ENCODE measurements at places on chromosomes 5 and 9.

DNA sequence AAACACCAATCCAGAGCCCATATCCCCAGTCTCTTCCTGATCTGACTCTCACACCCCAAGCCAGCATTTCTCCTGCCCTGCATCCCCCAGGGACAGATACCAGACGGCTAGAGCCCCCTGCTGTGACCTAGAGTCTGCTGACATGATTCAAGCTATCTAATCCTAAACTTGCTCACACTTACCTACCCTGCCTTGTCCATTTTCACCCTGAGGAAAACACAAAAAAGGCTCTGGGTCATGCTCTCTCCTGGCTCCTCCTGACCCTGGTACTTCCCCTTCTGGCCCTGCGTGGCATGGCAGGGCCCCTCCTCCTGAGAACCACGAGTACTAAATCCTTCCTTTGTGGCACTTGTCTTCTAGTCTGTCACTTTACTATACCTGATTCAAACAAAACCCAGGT lies 2.8 kb upstream of the ARRDC1 start:
- DNase-seq = no peak
- peaks cover 13% of the 10 kb centered on the region for H3K4me1 ChIP-seq
- H3K27ac ChIP-seq = peak overlapping the region; percentile 16
- no peaks in the 10 kb centered on the region for H3K27me3 ChIP-seq
- no peak overlapping the region for H3K4me3 ChIP-seq

DNA sequence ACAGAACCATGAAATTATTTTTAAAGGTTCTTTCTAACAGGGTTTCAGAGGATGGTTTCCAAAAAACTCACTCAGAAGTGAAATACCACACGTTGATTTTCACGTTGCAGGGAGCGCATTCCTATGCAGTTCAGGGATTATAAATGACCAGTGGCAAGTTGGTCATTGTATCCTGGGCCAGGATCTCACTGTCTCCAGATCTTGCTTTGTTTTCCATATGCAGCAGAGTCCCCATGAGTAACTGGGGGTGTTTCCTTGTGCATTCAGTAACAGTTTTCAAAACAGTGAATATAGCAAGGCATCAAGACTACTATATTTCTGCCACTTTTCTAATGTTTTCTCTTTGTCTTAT lies 1064.9 kb upstream of the DMAC1 start:
- peaks cover 6% of the 10 kb centered on the region for H3K27me3 ChIP-seq
- no peak overlapping the region for H3K4me3 ChIP-seq
- no peak overlapping the region for H3K27ac ChIP-seq
- H3K4me1 ChIP-seq = no peaks in the 10 kb centered on the region
- no peaks in the 10 kb centered on the region for H3K36me3 ChIP-seq

GRCh38 chr9:75873712-75874111 lies 16.8 kb upstream of the PCSK5 start:
- H3K36me3 ChIP-seq = no peaks in the 10 kb centered on the region
- H3K27ac ChIP-seq = no peak overlapping the region

DNA sequence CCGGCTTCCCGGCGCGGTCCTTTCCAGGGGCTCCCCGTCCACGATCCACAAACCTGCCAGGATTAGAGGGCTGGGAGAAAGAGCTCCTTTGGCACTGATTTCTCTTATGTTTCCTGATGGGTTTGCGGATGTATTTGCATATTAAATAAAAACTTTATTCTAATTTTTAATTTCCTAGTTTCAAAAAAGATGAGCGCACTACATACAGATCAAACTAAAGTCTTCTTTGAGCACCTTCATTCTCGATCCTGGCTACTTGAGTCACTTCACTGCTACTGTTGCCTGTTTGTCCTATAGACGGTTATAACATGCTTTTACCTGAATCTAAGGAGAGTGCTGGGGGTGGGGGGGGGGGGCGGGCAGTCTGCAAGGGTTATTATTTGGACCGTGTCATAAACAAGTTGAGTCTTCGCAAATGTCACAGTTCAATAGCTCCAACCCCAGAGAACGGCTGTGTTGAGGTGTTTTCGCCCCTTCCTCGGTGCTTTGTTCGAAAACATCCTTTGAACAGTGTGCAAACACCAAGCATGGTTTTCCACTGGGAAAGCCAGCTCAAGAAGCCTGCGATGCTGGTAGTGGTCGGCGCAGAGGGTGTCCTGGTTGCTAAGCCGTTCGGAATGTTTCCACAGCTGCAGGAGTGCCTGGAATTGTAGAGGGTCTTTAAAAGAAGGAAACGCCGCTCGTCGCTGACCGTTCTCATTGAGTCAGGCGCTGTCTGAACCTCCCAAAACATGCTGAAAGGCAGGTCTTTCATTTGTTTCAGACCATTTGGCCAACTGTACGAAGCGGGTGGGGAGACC lies 1.1 kb upstream of the STK10 start:
- no peak overlapping the region for H3K27ac ChIP-seq
- H3K4me3 ChIP-seq = peak overlapping the region; percentile 100
- H3K27me3 ChIP-seq = no peaks in the 10 kb centered on the region
- DNase-seq = no peak

DNA sequence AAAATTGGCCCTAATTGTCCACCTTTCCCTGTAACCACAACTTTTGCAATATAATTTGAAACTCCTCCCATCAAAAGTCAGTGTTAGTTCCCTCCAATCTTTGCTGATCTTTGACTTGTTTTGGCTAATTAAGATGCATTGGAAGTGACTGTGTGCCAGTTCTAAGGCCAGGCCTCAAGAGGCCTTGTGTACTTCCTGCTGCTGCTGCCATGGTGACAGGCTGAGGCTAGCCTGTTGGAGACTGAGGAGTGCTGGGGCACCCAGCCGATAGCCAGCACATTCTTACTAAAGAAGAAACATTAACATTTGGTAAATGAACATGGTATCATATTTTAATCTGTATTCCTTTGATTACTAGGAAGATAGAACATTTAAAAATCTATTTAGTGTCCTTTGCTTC lies 86.5 kb downstream of the SREK1 start:
- H3K36me3 ChIP-seq = no peaks in the 10 kb centered on the region
- H3K27me3 ChIP-seq = no peaks in the 10 kb centered on the region
- no peak overlapping the region for H3K4me3 ChIP-seq
- no peaks in the 10 kb centered on the region for H3K4me1 ChIP-seq
- DNase-seq = no peak

GRCh38 chr9:32928145-32928763 lies 73.2 kb downstream of the APTX start:
- no peaks in the 10 kb centered on the region for H3K4me1 ChIP-seq
- peaks cover 4% of the 10 kb centered on the region for H3K36me3 ChIP-seq
- H3K27ac ChIP-seq = no peak overlapping the region
- H3K27me3 ChIP-seq = peaks cover 6% of the 10 kb centered on the region

DNA sequence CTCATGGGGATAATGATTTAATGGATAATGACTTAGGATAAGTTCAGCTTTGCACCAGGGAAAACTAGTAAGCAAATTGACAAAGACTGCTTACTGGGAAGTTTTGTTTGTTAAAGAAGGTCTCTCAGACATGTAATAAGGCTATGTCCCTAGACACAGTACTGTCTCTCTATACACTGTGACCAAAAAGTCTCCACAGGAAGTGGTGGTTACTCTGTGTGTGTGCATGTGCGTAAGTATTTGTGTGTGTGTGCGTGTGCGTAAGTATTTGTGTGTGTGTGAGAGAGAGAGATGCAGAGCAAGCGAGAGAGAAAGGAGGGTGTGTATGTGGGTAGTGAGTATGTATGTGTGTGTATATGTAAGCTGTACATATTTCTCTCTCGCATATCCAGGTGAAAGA lies 229.6 kb downstream of the GLIS3 start:
- H3K4me1 ChIP-seq = peaks cover 3% of the 10 kb centered on the region
- H3K27ac ChIP-seq = no peak overlapping the region
- no peaks in the 10 kb centered on the region for H3K36me3 ChIP-seq
- H3K4me3 ChIP-seq = no peak overlapping the region
- peaks cover 37% of the 10 kb centered on the region for H3K27me3 ChIP-seq

DNA sequence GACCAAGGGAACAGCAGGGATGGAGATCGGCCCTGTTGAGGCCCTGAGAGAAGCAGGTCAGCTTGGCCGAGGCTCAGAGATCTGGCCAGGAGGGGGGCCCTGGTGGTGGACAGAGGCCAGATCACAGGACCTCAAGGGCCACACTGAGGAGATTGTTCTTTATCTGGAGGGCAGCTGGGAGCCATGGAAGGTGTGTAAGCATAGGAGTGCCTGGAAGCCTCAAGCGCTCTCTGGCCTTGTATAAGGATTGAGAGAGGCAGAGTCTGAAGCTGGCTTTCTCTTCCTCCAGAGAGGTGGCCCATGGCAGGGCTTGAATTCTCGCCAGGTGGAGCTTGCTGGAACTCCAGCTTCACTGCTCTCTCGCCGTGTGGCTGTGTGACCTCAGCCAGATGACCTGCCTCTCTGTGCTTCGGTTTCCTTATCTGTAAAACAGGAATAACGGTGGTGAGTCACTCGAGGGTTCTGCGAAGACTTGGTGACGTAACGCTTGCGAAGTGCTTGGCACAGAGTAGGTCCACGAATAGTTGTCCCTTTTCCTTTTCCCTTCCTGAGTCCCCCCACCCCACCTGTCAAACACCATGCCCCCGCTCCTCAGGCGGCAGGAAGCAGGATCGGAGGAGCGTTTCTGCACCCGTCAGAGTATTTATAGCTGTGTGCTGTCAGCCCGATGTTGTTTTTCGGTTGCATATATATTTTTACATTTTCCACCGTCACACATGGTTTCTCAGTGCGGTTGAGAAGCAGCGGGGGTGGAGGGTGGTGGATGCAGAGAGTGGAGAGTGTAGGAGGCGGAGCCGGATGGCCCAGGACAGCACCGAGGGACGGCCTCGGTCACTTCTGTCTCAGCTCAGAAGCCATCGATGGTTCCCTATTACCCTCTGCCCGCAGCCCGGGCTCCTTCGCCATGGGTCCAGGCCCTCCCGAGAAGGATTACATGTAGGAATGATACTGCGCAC lies 17.0 kb upstream of the CRB2 start:
- peak; percentile 22 for DNase-seq
- peak overlapping the region; percentile 93 for H3K27ac ChIP-seq
- H3K36me3 ChIP-seq = peaks cover 4% of the 10 kb centered on the region
- H3K27me3 ChIP-seq = no peaks in the 10 kb centered on the region
- H3K4me1 ChIP-seq = peaks cover 25% of the 10 kb centered on the region

DNA sequence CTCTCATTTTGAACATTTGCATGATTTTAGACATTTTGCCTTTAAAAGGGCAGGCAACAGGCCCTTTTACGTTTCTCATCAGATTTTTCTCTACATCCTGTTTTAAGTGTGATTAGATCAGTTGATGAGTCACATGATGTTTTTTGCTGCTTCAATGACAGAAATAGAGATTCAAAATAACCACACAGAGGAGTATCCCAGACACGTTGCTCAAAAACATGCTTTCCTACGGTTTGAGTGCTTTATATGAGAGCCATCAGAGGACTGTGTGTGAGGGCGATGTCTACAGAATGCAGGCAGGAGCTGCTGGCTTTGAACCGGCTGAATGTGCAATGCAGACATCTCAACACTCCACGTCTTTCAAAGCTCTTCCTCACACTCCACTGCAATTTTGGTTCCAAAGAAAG lies 42.1 kb downstream of the OTULIN start:
- peak; percentile 8 for DNase-seq
- H3K27ac ChIP-seq = peak overlapping the region; percentile 96
- H3K4me3 ChIP-seq = peak overlapping the region; percentile 82

DNA sequence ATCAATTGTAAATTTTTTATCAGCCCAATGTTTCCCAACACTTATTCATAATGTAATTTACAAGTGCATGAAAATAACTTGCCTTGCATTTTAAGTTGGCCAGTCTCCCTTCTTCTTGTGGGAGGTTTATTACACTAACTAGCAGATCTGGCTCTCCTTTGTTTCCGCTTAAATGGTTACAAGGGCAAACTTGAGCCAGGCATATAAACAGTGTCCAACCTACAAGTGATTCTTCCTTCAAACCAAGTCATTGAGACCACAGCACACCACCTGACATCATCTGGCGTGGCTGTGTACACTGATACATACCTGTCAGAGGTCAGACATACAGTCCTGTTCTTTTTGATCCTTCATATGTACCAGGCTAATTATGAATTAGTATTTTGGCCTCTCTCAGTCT lies 80.1 kb downstream of the ALDH1A1 start:
- no peak overlapping the region for H3K27ac ChIP-seq
- no peaks in the 10 kb centered on the region for H3K36me3 ChIP-seq
- no peak overlapping the region for H3K4me3 ChIP-seq
- no peak for DNase-seq

DNA sequence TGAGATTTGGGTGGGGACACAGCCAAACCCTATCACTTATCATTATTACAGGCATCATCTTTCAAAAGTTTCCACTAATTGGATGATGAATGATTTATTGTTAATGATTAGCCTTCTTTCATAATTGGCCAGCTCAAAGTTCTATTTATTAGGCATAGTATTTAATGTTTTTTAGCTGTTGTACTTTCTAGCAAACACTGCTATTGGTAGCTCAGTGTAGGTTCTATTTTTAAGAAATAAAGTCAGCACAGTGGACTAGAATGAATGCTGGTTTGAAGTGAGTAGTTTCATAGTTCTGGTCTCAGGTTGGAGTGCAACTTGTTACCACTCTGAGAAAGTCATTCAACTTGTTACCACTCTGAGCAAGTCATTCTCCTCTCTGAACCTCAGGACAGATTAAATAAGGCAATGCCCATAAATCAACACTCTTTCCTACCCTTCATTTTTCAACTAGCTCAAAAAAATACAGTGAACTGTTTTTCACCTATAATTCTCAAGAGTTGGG lies 46.9 kb downstream of the JAKMIP2 start:
- DNase-seq = no peak
- no peak overlapping the region for H3K4me3 ChIP-seq
- no peak overlapping the region for H3K27ac ChIP-seq
- no peaks in the 10 kb centered on the region for H3K36me3 ChIP-seq
- no peaks in the 10 kb centered on the region for H3K27me3 ChIP-seq

DNA sequence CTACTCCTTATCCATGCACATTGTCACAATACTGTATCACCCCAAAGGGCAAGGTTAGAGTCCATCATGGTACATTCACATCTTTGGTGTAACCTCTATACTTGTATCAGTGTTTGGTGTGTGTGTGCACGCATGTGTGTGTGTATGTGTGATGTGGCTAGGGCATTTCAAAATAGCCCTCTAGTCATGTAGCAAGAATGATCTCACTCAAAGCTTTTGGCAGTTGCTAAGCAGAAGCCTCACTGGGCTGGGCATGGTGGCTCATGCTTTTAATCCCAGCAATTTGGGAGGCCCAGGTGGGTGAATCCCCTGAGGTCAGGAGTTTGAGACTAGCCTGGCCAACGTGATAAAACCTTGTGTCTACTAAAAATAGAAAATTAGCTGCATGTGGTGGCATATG lies 245.3 kb downstream of the ADGRV1 start:
- no peaks in the 10 kb centered on the region for H3K4me1 ChIP-seq
- H3K36me3 ChIP-seq = peaks cover 6% of the 10 kb centered on the region
- H3K4me3 ChIP-seq = no peak overlapping the region
- H3K27me3 ChIP-seq = peaks cover 10% of the 10 kb centered on the region
- no peak overlapping the region for H3K27ac ChIP-seq
- DNase-seq = no peak

- H3K27me3 ChIP-seq = peaks cover 4% of the 10 kb centered on the region
- no peak for DNase-seq
- H3K4me3 ChIP-seq = no peak overlapping the region
- no peaks in the 10 kb centered on the region for H3K4me1 ChIP-seq
- H3K27ac ChIP-seq = no peak overlapping the region
- H3K36me3 ChIP-seq = no peaks in the 10 kb centered on the region
These were observed 54.8 kb upstream of the PAM start for GRCh38 chr5:102700120-102700831.
